ENCODE measurements at places on chromosomes 3 and 15. TPM values are rescaled to one million over a fixed set of nuclear protein-coding genes. Genes with fewer than 3 reads are reported as not detected.

Gene IL17RB
- 0.83 TPM for total RNA-seq

Gene HYKK
- total RNA-seq = 7.1 TPM

Gene STRIT1
- total RNA-seq = not detected

Gene CYP8B1
- not detected for total RNA-seq

Gene XIRP1
- total RNA-seq = 0.17 TPM

Gene USP13
- 10.2 TPM for total RNA-seq

Gene SEMA3B
- total RNA-seq = 8.8 TPM

Gene CLDN1
- total RNA-seq = 22.6 TPM

Gene TRIM42
- total RNA-seq = not detected
